IPS DF 6.9 (cell line): ENCODE measurements at places on chromosomes 3 and 15.

- DNase-seq: no peak
These were observed 106.9 kb downstream of the LSM3 start for GRCh38 chr3:14285548-14285925.

- no peak for DNase-seq
These were observed 5.4 kb downstream of the NDUFB4 start for GRCh38 chr3:120601554-120601953.

DNA sequence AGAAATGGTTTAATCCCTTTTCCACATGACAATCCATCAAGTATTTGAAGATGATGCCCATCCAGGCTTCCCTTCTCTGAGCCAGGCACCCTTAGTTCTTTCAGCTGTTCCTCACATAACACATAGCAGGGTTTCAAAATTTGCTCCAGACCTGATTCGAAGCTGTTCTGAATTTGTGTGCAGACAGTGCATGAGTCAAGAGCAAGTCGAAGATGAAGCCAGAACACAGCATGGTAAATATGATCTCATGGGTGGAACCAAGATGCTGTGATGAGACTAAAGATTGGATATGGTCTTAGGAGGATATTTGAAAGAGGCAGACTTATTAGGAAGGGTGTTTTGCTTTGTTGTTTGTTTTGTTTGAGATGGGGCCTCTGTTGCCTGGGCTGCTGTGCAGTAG lies 32.6 kb upstream of the PDE8A start:
- DNase-seq: no peak

DNA sequence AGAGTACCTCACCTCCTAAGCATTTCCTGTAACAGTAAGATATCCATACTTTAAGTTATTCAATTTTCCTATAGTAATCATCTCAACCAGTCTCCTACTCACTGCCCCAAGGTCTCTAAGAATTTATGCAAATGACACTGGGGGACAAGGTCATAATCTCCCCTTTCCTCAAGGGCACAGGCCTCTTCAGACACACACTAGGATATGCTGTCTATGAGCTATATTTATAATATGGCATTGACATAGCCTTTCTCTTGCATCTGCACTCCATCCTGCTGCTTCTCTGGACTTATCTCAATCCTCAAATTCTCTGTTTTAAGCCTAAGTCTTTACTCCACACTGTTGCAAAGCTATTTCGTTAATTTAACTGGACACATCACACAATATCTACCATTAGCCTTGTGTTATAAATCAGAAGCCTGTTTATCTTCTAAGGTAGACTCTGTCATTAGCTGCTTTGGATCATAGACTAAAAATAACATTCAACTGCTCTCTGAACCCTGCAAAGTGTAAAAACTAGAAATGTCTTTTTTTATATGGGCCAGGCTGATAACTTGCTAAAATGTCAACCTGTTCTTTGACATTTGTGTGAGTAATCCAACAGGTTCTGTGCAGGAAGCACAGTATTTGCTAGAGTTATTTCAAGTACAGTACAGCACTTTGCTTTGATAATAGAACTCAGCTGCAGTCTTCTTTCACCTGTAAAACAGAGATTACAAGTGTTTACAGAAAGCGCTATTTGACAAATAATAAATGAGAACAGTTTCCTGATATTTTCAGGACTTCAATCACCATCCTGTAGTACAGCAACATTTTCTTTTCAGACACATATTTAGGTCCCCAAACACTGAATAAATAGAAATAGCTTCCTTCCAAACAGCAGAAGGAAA lies 17.8 kb upstream of the SEC62 start:
- no peak for DNase-seq

- no peak for DNase-seq
These were observed 27.6 kb upstream of the ANKDD1A start for GRCh38 chr15:64883997-64884511.

- DNase-seq: no peak
These were observed 303.2 kb downstream of the TIGIT start for GRCh38 chr3:114597012-114597411.

DNA sequence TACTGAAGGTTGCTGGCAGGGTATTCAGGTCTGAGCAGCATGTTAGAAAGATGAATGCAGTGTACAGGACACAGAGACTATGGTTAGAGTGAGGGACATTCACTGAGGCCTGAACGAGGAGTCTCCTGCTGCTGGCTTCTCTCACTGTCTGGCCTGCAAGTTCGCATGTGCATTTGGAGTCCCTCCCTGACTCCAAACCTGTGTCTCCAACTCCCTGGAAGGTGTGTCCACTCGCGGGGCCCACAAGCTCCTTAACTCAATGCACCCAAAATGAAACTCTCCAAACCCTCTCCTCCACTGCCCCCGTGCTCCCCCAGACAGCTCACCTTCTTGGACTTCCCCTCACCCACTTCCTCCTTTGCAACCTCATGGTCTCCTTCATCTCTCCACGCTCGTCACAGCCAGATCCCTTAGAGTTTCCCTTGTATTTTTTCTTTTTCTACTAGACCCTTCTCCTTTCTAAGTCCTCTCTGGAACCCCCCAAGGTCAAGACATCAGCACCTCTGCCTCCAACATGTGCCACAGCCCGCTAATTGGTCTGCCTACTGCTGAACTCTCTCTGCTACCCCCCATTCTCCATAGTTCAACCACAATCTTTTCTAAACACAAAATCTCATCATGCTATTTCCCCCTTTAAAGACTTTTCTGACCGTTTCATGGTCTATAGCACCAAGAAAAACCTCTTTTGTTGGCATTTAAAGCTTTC lies 58.3 kb downstream of the HES1 start:
- no peak for DNase-seq
